ENCODE measurements at places on chromosomes 7 and 10.

DNA sequence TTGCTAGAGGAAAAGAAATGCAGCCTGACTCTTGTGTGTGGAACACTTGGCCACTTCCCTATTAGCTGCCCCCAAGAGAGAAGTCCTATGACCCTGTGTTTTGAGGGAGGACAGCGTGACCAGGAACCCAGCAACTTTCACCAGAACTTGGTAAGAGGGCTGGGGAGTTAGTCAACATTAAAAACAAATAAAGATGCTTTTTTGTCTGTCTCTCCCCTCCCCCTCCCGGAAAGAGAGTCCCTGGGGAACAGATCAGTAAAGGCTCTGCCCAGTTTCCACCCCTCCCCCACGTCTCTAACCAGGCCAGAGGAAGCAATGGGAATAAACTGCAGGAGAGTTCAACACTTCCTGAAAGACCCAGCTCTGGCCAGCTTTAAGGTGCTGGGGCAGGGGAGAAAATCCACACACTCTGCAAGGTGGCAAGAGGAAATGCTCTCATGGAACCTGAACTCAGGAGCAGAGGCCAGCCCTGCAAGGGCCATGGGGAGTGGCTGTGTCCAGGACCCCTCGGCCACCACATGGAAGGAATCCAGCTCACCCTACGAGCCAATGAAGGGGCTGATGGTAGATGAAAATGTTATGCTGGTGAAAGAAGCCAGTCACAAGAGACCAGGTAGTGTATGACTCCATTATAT lies 21.5 kb downstream of the SH3PXD2A start:
- no peak for DNase-seq

GRCh38 chr10:127197154-127197432 lies 702 bp upstream of the INSYN2A start:
- DNase-seq = no peak

- no peak for DNase-seq
Measured at GRCh38 chr7:2171855-2172254, 60.9 kb downstream of the MAD1L1 start.

GRCh38 chr10:95796504-95796903 lies 40.5 kb downstream of the ENTPD1 start:
- no peak for DNase-seq

- DNase-seq = no peak
Measured at GRCh38 chr7:80450621-80451308, 61.1 kb downstream of the GNAT3 start.

DNA sequence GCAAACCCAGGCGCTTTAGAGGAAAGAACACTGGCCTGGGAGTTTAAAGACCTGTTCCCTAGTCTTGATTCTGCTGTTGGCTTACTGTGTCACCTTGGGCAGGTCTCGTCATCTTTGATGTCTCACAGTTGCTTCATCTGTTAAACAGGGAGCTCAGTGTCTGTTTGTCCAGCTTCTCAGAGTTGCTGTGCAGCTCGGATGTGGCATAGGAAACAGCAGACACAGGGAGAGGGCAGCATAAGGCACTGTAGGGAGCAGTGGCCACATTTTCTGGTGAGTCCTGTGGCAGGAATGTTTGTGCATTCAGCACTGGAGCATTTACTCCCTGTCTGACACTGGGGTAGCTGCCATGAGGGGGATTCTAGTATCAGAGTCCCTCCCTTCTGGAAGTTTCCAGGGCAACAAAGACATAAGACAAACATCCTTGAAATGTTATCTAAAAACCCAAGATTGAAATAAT lies 2.0 kb downstream of the REPIN1 start:
- no peak for DNase-seq

GRCh38 chr7:122949186-122949585 lies 46.3 kb downstream of the TAS2R16 start:
- no peak for DNase-seq

- DNase-seq = no peak
Measured at GRCh38 chr7:9026121-9026520, 592.7 kb downstream of the NXPH1 start.

- DNase-seq = no peak
Measured at GRCh38 chr7:48209004-48209600, 37.8 kb downstream of the ABCA13 start.

GRCh38 chr7:129122751-129123509 lies 21.6 kb upstream of the TSPAN33 start:
- peak; percentile 53 for DNase-seq

GRCh38 chr10:28942012-28942411 lies 264.7 kb downstream of the BAMBI start:
- no peak for DNase-seq

DNA sequence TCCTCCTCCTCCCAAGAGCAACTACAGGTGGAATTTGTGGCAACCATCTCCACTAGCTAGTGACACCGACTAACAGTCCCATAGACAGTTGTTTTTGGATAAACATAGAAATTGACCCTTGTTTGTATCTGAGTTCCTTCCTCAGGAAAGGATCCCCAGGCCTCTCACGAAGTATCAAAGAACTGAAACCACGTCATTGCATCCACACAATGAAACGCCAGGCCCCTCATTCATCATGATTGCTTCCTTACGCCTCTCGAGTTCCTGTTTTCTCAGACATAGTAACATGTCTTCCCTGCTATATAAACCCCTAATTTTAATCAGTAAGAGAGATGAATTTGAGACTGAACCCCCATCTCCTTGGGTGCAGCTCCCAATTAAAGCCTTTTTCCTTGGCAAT lies 18.1 kb downstream of the SLC35G1 start:
- DNase-seq = no peak

DNA sequence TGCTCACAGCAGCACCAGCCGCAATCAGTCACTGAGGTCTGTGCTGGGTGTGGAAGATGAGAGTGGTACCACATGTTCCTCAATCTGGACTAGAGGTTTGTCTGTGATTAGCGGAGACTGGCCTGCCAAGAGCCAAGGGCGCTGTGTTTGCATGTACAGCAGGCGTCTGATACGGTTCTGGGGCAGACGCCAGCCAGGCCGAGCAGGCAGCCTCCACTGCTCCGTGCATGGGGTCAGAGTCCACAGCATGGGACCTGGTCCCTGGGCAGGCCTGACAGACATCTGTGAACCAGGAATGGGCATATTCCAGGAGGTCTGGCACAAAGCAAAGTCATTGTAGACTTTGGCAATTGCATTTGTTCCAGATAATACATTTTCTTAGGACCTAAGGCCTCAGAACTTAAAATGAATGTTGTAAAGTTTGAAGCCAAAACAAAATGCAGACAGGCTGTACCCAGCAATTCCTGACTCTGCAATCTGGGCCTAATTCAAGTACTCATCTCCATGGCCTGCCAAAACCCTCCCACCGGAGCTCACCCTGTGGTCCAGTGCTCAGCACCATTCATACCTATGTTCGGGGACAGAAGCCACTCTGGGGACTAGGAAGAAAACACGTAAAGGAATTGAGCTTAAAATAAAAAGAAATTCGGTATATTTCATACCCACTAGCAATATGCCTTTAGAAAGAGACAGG lies 50.0 kb upstream of the FAM20C start:
- DNase-seq = no peak

DNA sequence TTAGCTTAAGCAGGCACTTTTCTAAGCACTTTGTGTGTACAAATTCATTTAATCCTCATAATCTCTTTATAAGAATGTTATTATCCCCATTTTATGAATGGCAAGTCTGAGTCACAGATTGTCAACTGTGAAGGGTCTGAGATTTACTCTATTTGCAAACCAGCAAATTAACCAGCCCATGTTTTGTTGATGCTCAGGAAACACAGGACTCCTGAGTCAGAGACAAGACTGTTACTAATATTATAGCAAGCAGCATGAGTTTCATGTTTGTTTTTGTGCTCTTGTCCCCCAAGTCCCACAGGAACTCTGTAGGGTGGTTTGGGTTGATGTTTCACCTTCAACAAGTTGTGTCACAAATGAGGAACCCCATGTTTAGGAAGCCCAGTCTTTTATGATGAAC lies 182.0 kb upstream of the PPP1R3A start:
- DNase-seq = no peak

DNA sequence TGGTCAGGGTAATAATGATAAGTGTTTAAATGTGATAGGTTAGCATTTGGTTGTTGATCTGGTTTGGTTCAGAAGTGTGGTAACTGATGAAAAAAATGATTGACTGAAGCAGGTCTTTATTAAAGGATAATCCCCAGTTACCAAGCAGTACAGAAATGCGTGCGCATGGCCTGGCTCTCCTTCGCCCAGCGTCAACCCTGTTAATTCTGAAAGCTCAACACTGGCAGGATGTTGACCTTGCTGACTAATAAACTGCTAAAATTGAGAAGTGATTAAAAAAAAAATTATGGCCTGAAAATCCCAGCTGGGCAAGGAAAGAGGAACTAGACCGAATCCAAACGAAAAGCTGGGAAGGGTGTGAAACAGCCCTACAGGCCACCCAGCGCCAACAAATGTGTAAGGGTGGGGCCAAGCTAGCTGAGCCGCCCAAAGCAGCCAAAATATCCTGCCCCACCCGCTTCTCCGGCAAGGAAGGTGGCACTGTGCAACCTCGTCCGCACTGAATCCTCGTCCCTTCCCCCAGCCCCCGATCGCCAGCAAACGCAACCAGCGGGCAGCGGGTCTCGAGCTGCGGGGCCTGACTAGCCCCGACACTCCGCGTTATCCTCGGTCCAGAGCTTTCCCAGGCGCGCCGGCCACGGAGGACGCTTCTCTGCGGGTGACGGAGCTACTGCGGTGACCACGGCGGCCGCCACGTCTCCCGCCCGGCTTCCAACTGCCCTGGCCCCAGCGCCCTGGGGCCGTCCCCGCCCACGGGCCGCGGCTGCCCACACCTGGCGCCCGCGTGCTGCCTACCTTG lies 561 bp downstream of the SHTN1 start:
- DNase-seq = peak; percentile 5

DNA sequence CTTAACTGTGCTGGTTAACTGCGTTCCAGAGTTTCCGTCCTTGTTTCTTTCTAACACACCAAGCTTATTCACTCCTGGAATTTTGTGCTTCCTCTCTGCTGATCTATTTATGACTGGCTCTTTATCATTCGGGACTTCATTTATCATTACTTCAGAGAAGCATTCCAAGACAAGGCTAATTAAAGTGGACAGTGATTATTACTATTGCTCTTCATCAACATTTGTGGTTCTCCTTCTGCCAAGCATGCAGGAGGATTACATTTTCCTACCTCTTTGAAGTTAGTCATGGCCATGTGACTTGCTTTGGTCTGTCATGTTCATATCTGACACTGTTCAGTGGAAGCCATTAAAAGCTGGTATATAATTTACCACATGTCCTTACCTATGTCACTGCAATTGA lies 172.4 kb upstream of the AGR3 start:
- DNase-seq = no peak

- no peak for DNase-seq
Measured at GRCh38 chr7:67512481-67512880, 515.8 kb downstream of the TYW1 start.

GRCh38 chr7:151890355-151891004 lies 13.6 kb upstream of the PRKAG2 start:
- no peak for DNase-seq

- no peak for DNase-seq
Measured at GRCh38 chr10:131760416-131761166, 140.2 kb upstream of the PPP2R2D start.

- no peak for DNase-seq
Measured at GRCh38 chr7:40826411-40827221, 691.8 kb downstream of the SUGCT start.

DNA sequence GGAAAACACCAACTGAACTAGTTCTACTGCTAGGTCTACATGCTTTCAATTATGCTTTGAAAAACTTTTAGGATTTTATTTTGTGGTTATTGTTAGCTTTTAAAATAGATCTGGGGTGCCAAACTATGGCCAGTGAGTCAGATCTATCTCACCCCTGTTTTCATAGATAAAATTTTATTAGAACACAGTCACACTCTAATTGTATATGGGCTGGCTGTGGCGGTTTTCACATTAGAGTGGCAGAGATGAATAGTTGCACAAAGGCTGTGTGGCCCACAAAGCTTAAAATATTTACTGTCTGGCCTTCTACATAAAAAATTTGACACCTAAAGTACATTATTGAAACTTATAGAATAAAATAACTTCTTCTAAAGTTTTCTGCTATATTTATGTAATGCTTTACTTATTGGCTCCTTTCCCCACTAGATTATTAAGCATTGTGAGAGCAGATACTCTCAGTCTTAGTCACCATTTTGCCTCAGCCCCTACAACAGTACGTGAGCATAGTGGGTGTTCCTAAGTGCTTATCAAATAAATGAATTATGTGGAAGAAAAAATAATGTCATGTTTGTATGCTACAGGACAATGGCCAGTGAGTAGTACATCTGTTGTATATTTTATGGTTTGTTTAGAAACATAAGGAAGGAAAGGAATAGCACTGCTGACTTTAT lies 5.4 kb upstream of the SUV39H2 start:
- no peak for DNase-seq

DNA sequence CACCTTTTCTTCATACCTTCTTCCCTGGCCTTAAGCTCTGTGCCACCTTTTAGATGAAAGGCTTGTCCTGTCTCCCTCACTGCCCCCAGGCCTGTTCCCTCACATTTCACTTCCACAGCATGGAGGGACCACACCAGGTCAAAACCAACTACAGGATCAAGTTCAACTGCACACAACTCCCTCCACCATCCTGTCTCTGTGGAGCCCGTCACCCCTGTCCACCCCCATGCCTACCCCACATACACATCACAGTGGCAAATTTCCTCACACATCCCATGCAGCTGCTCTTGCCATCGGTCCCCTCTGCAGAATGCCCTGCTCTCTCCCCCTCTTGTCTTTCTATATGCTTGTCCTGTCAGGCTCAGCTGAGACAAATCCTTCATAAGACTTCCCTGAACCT lies 154.1 kb downstream of the USP6NL start:
- DNase-seq = no peak

DNA sequence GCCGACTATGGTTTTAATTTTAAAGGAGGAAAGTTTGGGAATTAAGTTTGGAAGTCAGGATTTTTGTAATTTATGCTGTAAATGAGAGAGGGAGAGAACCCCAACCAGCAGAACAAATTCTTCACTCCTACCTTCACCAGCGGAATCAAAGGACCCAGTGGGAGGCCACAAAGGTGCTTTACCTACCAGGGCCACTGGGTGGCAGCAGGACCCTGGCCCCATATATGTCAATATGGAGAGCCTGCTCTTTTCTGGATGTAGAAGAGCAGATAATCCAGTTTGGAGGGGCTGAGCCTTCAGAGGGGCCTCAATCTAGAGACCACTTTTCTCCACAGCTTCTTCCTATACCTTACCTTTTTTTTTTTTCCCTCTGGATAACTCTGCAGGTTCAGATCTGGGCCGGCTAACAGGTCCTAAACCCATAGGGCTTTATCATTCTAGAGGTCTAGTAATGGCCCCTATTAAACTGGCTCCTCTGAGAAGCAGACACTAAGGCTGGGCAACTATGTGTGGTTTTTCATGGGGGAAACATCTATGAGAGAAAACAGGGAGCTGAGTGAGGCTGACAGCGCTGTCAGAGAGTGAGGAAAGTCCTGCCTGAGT lies 8.5 kb upstream of the SCD start:
- DNase-seq = peak; percentile 88

- no peak for DNase-seq
Measured at GRCh38 chr10:66746711-66747110, 179.1 kb upstream of the LRRTM3 start.

- no peak for DNase-seq
Measured at GRCh38 chr7:14158111-14158510, 168.6 kb upstream of the ETV1 start.

- DNase-seq = no peak
Measured at GRCh38 chr7:36306722-36307121, 82.9 kb upstream of the ANLN start.

Measured in activated CD4-positive, alpha-beta T cell treated with anti-CD3 and anti-CD28 coated beads for 48 hours (primary cell).